CD4-positive, alpha-beta T cell treated with Interleukin-17A for 1 hour (primary cell): ENCODE measurements at places on chromosomes 4 and X.
A peak's percentile ranks its signal among the peaks of the same experiment; 100 is the strongest.

- no peak for DNase-seq
These were observed 138.9 kb upstream of the ITM2A start for GRCh38 chrX:79506001-79506400.

DNA sequence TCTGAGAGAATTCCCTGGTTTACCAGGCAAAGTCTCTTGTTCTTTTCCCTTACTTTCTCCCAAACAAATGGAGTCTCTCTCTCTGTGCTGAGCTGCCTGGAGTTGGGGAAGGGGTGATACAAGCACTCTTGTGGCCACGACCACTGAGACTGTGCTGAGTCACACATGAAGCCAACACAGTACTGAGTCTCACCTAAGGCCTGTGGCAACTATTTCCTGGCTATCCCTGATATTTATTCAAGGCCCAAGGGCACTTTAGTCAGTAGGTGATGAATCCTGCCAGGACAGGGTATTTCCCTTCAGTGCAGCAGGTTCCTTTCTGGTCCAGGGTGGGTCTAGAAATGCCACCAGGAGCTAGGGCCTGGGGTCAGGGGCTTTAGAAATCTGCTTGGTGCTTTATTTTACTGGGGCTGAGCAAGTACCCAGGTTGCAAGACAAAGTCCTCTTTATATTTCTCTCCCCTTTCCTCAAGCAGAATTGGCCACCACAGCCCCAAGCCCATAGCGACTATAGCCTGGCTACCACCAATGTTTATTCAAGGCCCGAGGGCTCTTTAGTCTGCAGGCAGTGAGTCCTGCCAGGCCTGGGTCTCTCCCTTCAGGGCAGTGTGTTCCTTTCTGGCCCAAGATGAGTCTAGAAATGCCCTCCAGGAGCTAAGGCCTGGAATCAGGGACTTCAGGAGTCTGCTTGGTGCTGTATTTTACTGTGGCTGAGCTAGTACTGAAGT is 10.5 kb downstream of the ARL13A start:
- DNase-seq: no peak

GRCh38 chr4:150379454-150379853 is 202.5 kb upstream of the MAB21L2 start:
- DNase-seq: no peak

GRCh38 chrX:105550043-105550663 is 272.2 kb upstream of the NRK start:
- DNase-seq: no peak

DNA sequence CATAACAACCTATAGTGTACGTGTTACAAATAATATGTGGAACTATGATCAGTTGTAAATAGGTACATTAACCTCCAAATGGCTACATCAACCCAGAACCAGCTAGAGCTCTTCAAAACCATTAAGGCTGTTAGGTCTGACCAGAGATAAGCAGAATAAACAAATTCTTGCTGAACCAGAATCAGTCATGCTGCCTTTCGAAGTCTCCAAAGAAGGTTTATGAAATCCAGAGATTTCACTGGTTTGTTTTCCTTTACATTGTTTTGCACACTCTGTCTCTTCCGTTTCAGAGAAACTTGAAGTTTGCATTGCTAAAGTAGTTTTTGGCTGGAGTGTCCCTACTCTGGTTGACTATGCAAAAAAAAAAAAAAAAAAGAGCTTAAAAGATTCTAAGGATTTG is 177.3 kb upstream of the SLIT2 start:
- DNase-seq: no peak

DNA sequence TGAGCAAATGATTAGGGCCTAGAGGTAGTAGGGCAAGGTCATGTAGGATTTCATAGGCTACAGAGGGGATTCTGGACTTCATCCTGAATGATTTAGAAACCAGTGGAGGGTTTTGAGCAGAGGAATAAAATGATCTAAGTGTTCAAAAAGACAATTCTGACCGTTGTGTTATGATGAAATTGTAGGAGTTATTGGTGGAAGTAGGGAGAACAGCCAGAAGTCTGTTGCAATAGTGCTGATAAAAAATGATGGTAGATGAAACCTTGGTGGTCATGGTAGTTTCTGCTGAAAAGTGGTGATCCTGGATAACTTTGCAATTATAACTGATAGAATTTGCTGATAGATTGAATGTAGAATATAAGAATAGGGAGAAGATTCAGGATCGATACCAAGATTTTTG is 60.2 kb downstream of the MID1IP1 start:
- DNase-seq: no peak

DNA sequence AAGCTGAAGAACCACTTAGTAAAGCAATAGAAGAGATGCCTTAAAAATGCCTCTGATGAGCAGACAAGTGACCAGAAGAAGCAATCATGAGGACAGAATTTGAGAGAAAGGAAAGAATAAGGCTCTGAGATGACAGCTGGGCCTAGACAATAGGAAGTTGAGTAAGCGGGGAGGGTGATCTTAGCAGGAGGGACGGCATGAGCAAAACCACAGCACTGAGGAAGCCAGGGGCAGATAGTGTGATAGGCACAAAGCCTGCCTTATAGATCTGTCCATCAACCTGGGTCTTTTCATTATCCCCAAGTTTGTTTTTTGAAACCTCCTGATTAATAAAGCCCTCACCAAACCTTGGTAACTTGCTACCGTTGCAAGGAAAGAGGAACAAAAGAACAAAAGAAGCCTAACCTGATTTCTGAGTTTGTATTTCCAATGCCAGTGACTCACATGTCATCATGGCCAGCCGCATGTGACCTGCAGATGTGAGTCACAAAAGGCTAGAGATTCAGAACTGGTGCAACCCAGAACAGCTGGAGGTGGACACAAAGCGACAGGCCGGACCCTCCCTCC is 55.7 kb upstream of the PPARGC1A start:
- no peak for DNase-seq

GRCh38 chrX:151818828-151819227 is 84.3 kb downstream of the CNGA2 start:
- DNase-seq: no peak

DNA sequence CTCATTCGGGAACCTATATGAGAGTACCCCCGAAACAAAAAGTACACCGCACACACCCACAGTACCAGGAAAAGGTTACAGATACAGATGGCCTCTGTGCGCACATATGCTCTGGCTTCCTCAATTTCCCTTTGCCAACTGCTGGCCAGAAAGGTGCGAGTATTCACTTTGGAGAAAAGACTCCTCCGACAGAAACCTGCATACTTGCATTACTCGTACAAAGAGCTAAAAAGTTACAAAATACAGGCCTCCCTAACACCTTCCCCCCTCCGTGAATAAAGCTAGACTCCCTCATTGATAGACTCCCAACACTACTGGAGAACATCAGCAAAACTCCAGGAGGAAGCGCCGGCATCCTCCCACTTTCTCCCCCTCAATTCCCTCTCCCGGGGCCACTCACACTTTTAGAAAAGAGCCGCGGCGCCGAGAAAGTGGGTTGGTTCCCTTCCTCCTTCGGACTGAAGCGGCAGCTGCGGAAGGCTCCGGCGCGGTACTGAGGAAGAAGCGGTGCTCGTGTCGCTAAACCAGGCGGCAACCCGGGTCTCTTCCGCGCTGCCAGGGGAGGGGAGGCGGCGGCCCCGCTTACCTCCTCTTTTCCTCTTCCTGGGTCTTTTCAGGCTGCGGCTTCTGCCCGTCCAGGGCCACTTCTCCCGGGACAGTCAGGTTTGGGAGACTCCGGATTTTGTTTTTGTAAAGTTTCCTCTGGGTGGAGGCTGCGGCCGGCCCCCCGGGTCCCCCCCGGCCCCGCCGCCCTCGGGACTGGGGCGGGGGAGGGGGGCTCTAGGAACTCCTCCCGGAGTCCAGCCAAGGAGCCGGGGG is 1.1 kb downstream of the FBXW7 start:
- DNase-seq: peak; percentile 56

DNA sequence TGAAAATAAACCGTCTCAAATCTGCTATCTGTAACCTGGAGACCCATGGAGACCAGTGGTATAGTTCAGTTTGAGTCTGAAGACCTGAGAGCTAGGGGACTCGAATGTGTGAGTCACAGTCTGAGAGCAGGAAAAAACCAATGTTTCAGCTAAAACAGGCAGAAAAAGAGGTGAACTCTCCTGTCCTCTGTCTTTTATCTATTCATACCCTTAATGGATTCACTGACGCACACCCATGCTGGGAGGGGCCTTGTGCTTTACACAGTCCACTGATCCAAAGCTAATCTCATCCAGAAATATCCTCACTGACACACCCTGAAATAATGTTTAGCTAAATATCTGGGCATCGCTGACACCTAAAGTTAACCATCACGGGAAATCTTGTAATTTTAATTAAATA is 297.9 kb downstream of the GPM6A start:
- no peak for DNase-seq

- DNase-seq: no peak
These were observed 670.3 kb downstream of the KCTD8 start for GRCh38 chr4:43778187-43778915.

DNA sequence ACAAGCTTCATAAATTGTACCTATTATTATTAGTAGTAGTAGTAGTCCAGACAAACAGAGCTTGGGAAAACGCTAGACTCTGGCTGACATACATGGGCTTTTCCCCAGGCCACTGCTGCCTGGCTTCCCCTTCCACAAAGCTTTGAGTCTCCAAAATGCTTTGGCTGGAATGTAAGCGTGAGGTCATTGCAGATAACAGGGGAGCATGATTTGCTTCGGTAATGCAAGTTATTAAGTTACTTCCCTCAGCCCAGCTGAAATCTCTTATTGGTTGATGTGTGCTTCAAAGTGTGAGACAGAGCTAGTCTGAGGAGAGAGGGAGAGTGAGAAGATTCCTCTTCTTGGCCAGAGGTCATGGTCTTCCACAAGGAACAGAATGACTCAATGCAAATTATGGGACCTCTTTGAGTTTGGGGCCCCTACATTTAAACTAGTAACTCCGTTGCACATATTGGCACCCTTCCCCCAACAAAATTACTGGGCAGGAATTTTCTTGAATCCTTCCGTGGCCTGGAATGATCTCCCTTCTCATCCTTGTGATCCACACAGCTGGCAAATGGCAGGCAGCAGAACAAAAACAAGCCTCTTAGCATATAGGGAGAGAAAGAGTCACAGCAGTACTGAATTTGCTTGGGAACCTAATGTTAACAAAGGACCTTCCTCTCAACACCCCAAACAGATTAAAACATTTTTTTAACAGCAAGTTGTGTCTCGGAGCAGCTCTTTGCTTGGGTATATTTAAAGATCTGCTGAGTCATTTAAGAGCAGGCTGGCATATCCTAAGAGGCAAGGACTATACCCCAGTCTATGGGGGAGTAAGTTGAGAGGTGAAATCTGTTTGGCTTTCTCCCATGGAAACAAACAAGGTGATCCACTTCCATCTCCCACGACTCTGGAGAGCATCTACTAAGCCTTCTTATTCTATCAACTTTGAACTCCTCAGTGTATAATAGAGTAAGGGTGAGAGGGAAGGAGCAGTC is 19.9 kb downstream of the AR start:
- no peak for DNase-seq

- no peak for DNase-seq
These were observed 440.3 kb upstream of the AADAT start for GRCh38 chr4:170529748-170530722.

- DNase-seq: peak; percentile 61
These were observed 11.7 kb downstream of the OTUD5 start for GRCh38 chrX:48945517-48946348.

DNA sequence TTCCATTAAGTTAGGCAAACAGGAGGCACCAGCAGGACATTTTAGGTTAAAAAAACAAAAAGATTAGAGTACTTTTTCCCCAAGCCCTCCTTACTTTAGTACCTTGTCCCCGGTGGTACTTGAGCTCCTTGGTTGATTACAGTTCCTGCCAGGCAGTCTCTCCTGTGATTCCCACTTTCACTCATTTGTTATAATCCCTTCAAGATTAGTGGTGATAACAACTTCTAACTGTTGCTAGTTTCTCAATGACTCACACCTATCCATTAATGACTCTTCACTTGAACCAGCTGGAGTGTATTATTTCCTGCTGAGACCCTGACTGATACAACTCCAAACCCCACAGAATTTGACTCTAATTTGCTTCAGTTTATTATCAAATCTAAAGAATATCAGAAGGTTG is 765.0 kb upstream of the DIAPH2 start:
- DNase-seq: no peak

DNA sequence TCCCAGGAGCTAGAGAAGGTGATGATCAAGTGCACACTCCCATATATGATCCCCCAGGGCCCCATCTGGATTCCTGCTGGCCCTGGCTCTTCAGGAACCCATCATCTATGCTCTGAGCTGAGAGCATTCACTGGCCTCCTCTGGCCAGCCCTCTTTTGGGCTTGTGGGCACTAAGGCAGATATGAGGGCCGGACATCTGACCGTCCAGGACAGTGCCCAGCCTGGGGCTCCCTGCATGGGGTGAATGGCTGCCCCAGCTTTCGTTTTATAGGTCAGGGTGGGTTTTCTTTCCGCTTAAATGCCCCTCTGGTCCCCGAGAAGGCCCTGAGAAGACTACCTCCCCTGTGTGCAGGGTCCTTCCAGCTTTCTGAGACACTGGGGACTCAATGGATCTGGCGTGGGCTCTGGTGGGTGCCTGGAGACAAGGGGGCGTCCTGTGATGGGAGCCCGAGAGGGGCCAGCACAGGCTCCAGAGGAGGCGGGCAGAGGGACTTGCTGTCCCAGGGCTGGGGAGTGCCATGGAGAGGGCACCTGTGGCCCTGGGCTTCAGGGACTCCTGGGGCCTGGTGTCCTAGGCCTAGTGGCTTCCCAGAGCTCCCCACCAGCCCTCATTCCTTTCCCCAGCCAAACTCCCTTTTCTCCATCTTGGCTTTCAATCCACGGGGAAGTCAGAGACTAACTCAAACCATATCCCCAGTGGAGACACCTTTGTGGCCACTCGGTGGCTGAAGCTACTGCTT is 39.5 kb upstream of the GRPEL1 start:
- DNase-seq: no peak

DNA sequence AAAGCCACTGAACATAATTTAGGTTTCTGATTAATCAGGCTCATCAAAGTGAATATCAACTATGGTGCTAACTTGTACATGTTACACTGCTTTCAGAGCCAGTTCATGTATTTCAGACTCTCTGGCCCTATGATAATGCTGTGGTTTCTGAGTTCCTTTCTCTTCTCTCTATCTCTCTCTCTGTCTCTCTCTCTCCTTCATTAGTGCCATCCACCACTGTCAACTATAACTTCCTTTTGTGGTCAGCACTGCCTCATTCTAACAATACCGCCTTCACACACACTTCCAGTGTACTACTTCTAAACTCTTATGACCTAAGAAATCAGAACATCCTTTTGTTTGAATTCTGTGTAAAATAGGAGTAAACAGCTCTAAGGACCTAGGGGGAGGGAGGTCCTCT is 907.1 kb downstream of the RPA4 start:
- no peak for DNase-seq

GRCh38 chrX:50812995-50813842 is 775 bp downstream of the SHROOM4 start:
- DNase-seq: no peak

GRCh38 chr4:25923745-25924144 is 9.7 kb downstream of the SMIM20 start:
- no peak for DNase-seq

GRCh38 chr4:145042601-145043285 is 55.3 kb downstream of the ANAPC10 start:
- DNase-seq: no peak
